ENCODE measurements at places on chromosomes 2 and 18.

GRCh38 chr2:127986548-127987079 is 41.2 kb downstream of the SAP130 start:
- DNase-seq, result no peak

DNA sequence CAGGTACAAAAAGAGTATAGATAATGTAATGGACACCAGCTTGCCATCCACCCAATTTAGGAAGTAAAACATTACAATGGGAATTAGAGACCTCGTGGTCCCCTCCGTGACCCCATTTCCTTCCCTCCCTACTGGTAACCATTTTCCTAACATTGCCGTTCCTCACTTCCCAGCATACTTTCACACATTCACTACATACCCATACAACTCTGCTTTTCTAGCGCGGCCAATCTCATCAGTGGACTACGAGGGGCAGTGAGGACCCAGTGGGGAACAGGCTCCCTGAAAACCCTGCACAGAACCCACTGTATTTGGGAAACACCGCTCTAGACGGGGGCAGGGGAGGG is 1.1 kb downstream of the ENOSF1 start:
- no peak for DNase-seq

GRCh38 chr2:223042704-223043118 is 9.3 kb upstream of the KCNE4 start:
- no peak for DNase-seq

- DNase-seq, result no peak
These were observed 213.0 kb downstream of the RNF152 start for GRCh38 chr18:61679836-61680235.

- no peak for DNase-seq
These were observed 13.2 kb upstream of the FHOD3 start for GRCh38 chr18:36284268-36284667.
